ENCODE measurements at places on chromosomes 7 and 10.

- DNase-seq = no peak
Measured at GRCh38 chr7:32588657-32589056, 93.4 kb downstream of the AVL9 start.

GRCh38 chr10:31580646-31581045, 261.6 kb downstream of the ZEB1 start:
- DNase-seq = no peak

DNA sequence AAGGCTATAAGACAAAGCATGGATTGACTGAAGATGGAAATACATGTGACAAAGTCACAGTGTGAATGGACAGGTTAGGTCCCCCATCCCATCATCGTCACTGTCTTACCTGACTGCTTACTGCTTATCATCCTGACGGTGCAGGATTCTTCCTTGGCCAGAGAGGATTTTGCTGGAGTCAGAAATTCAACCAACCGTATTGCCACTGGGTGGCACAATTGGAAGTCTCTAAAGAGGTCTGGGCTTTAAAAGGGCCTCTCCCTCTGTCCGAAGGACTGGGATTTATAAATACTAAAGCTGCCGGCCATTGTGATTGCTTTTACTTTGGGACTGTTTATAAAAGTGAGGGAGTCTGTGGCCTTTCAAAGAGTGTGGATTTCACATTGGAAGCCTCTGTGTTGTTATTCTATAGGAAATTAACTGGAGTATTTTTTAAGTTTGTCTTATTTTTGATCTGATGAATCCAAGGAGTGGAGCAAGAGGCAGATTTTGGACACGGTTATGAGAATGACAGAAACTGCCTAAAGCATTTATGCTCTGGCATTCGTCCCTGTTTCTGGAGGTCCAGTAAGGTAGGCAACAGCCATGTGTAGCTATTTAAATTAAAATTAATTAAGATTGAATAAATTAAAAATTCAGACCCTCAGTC, 113.3 kb upstream of the CREB5 start:
- no peak for DNase-seq

DNA sequence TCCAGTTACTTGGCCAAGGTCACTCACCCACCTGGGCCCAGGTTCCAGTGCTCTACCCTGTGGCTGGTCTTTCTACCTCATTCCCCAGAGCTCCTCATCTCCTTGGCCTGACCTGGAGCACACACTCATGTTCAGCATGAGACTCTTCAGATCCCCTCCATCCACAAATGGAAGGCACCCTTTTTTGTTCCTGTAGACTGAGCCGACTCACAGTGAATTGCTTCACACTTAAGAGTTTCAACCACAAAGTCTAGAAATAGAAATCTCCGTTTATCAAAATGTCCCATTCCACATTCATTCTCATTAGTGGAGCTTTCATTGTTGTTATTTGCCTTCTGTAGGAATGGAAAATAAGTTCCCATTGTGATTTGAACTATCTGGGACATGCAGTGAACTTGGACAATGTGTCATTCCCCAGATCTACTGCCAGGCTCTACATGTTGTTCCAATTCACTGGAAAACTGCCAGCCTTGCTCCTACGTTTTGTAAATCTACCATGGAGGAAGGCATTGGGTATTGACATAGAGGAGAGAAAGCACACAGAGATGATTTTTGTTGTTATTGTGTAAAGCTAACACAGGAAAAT, 125.3 kb upstream of the CELF2 start:
- no peak for DNase-seq

DNA sequence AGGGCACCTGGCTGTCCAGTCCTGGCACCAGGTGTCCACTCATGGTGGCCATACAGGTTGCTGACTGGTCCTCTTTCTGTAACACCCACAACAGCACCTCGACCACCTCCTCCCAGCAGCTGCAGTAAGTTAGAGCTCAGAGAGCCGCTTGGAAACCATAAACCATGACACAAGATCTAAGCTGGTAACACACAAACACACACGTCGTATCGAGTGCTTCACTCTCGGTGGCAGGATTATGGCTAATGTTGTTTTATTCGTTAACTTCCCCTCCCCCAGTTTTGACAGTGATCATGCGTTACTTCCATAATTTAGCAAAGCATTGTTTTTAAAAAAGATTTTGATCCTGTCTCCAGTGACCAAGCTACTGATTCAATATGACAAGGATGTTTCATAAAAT, 59.7 kb downstream of the CAMK2B start:
- DNase-seq = no peak

DNA sequence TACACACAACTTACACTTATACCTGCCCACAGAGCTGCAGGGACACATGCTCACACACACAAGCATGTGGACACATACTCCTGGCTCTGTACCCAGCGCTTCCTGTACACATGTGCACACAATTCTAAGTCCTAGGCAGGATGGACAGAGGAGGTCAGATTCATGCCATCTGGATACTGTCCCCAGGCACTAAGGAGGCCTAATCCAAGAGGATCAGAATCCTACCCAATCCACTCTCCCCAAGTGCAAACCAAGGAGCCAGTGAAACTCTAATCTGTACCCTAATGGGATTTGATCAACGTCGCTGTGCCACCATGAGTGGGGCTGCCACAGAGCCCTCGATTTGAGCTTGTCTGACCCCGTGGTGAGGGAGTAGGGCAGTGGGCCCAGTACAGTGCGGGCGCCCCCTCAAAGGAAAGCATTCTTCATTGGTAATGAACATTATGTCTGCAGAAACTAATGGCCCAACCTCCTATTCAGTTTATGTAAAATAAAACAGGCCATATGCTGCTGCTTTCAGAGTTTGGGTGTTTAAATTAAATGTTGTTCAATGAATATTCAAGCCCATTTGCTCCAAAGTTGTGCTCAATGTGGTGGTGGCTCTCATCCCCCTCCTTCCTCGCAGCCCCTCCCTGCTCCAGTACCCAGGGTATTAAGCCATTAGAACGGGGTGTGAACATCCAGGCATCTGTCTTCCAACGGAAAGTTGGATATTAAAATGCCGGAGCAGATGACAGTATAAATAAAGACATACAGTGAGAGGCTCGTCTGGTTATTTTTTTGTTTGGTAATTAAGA, 26.4 kb downstream of the RPS24 start:
- no peak for DNase-seq

- DNase-seq = no peak
Measured at GRCh38 chr10:16562891-16563290, 41.2 kb upstream of the C1QL3 start.

- DNase-seq = no peak
Measured at GRCh38 chr7:77315182-77315591, 101.0 kb downstream of the GSAP start.

DNA sequence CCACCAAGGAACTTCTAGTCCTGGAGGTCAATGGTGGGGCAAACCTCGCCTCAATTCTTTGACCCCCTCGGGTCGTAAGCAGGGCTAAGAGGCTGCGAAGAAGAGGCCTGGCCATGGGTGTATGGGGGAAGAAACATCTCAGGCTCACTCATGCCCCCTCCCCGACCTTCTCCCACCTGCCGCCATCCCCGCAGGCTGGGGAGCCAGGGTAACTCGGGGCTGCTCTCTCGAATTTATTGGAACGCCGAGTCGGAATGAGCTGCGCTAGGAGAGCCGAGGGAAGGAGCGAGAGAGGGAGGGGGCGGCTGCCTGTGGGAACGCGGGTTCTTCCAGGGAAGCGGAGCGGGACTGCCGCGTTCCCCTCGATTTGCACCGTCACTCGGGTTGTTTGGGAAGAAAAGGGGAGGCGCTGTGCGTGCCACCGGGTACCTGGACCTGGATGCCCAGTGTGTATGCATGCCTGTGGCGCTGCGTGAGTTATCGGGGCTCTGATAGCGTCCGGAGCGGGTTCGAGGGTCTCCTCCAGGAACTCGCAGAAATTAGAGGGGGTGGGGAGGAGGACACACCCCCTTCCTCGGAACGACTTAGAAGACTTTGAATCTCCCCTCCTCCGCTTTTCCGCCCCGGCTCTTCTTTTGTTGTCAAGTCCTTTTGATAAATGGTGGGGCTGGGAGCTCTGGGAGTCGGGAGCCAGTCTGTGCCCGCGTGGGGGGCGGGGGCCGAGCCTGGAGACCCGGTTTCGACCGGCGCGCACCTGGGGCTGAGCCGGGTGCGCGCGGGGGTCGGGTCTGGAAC, 1.8 kb upstream of the ZNF503 start:
- no peak for DNase-seq

DNA sequence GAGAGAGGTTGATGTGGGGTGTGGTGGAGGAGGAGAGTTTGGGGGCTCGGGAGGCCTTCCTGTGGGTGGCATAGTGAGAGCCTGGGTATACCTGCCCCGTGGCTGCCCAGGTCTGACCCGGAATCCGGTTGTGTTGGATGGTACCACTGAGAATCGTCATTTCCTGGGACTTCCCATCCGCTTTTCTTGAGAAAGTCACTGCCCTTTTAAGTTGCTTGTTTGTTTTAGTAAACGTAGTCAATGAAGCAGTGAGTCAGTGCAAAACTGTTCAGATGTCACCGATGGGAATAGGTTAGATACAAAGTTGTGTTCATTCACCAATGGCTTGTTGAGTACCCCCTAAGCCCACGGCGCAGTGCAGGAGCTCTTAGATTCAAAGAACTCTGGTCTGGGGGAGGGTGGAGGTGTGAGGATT, 285.8 kb downstream of the CAMK1D start:
- DNase-seq = no peak

DNA sequence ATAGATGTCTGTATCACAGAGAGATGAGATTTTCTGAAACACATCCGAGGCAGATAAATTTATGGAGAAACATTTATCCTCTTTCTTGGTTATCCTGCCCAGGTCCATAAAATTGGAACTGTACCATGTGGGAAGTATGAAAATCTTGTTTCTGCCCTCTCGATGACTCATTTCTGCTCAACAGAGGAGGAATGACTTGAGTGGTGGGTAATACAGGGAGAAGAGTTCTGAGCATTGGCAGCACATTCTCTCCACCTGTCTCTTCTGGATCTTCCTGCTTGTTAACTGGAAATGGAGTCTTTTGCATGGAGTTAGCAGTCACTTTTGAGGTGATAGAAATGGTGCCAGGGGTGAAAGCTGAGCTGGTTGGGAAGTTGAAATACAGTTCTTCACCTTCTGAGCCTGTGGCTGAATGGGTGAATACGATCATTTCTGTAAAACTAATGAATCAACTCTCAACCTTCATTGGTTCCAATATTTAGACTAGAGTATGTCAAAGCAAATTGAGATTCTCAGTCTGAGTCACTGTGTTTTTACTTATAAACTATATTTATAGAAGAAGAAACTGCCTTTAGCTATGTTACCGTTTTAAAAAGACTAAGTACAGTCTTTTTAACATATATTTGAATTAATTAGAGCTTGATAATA, 945.5 kb downstream of the SORCS3 start:
- DNase-seq = no peak

DNA sequence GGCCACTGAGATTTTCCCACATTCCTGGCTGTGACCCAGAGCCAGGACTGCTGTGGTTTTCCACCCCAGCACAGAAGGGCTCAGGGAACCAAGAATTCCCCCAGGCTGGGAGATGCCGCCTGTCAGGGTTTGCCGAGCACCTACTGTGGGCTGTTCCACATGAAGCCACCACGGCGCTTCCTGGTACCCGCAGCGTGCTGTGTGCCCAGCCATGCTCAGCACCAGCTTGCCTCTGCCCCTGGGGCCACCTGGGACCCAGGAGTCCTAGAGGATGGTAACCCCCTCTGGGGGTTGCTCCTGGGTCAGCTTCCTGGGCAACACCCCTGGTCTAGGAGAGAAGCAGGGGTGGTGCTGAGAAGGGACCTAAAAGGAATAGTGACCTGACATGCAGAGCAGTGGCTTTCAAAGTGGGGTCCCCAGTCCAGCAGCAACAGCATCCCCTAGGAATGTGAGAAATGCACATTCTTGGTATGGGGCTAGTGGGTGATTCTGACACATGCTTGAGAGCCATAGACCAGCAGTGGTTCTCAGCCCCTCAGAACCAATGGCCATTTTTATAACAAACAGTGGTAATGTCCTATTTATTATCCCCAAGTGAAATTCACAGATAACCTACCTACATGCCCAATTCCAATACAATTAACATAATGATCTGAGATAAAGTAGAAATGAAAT, 53.4 kb downstream of the TSPAN15 start:
- DNase-seq = no peak

DNA sequence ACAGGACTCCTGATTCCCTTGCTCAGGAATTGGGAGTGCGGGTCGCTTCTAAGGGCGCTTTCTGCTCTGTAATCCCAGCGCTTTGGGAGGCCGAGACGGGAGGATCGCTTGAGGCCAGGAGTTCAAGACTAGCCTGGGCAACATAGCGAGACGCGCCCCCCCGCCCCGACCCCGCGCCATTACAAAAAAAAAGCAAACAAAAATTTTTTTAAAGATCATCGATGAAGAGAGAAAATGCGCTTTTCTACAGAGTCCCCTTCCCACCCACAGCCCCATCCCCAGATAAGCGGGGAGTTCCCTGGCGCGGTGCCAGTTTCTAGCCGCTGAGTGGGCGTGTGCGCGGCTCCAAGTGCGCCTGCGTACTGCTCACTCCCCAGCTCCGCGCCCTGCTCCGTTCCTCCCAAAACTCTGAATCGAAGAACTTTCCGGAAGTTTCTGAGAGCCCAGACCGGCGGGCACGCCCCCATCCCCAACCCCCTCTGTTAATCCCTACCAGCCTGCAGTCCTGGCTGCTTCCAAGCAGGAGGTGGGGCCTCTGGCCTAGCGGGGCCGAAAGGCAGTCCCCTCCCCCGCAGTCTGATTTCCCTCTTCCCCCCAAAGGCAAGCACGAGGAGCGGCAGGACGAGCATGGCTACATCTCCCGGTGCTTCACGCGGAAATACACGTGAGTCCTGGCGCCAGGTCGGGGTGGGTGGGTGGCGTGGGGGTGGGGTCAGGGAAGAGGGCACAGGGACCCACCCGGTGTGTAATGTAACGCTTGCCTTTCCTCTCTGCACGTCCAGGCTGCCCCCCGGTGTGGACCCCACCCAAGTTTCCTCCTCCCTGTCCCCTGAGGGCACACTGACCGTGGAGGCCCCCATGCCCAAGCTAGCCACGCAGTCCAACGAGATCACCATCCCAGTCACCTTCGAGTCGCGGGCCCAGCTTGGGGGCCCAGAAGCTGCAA, 1.0 kb downstream of the HSPB1 start:
- DNase-seq = no peak

GRCh38 chr10:32112055-32112454, 55.8 kb upstream of the KIF5B start:
- DNase-seq = no peak

- DNase-seq = no peak
Measured at GRCh38 chr10:117427356-117427755, 52.1 kb upstream of the PDZD8 start.

GRCh38 chr7:83036721-83037380, 125.8 kb downstream of the PCLO start:
- no peak for DNase-seq

DNA sequence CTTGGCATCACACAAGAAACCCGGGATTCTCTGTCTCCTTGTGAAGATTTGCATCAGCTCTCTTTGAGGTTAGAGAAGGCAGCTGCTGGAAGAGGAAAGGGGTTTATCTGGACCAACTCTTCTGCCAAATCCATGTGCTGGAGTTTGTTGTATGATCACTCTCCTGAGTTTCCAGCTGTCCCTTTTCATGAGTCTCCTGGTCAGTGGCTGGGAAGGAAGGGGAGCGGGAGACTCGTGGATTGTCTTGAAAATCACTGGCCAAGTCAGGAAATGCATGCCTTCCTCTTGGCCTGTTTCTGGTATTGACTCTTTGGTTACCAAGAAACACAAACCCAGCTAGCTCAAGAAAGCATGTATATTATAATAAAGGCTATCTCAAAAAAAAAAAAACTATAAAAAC, 38.8 kb downstream of the TACR2 start:
- DNase-seq = no peak
